ENCODE measurements at places on chromosomes 2 and 18. TPM values are rescaled to one million over a fixed set of nuclear protein-coding genes. Genes with fewer than 3 reads are reported as not detected.

Gene GGCX
- 61.8 TPM for total RNA-seq

DNA sequence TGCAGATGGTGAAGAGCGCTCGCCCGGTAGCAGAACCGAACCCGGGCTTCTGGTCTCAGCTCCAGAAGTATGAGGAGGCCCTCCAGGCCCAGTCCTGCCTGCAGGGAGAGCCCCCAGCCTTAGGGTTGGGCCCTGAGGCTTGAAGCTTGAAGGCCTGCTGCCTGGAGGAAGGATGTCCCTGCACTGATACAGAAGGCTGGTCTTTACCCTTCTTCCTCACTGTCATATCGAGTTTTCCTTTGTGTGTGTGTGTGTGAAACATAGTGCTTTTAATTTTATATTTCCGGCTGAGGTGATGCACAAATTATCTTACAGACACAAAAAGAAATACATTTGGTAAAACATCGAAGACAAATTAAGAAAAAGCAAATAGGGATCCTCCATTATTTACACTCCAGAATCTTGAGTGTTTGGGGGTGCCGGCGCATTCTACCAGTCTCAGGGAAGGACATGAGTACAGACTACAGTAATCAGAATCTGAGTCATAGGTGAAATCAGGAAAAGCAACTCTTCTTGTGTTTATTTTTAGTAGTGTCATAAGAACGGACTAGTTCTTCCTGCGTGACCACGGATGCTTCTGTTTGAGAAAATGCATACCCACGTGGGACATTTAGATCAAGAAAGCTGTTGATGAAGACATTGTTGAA lies 1.3 kb downstream of the DUSP28 start:
- no peak for DNase-seq

DNA sequence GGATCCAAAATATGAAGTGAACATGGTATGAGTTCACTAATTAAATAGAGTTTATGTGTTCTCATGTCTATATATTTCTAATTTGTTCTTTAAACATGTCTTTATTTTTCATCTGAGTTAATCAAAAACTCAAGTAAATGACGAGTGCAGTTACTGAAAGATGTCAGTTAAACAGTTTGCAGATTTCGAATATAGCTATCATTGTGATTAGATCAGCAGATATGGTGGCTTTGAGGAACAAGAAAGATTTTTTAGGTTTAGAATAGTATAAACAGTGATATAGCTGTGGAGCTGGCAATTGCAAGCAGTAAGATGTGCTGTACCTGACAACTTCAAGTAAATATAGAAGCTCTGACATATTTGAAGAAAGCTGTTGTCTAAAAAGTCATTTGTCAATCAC lies 49.7 kb downstream of the TANK start:
- no peak for DNase-seq

DNA sequence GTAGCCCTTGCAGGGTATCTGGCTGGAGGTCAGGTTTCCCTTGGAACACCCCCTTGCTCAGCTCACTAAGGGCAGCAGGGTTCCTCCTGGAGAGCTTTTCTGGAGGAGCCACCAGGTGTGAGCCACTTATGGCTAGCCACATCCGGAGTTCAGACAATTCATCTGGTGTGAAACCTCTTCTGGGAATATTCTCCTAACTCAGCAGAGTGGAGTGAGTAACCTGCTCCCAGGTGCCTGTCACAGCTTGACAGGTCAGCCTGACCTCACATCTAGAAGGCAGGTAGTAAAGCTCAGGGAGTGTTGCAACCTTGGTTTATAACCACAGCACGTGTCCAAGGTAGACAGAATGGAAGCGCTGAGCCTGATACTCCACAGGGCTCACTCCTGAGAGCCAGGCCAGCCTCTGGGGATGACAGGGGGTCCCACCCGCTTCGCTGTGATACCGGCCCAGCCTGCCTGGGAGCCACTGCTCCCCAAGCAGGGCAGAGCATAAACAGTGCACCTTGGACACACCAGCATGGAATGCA lies 62.6 kb upstream of the TGFA start:
- no peak for DNase-seq

- DNase-seq: no peak
Measured at GRCh38 chr2:114424699-114425098, 17.7 kb upstream of the DPP10 start.

All from A673 (cell line).